Stimulated activated CD8-positive, alpha-beta memory T cell treated with anti-CD3 and anti-CD28 coated beads, Interleukin-4, amount 100 ng/mL, for 1 hour (primary cell): ENCODE measurements at places on chromosomes 4 and X.

- no peak for DNase-seq
Measured at GRCh38 chr4:110487873-110488272, 11.9 kb downstream of the ENPEP start.

DNA sequence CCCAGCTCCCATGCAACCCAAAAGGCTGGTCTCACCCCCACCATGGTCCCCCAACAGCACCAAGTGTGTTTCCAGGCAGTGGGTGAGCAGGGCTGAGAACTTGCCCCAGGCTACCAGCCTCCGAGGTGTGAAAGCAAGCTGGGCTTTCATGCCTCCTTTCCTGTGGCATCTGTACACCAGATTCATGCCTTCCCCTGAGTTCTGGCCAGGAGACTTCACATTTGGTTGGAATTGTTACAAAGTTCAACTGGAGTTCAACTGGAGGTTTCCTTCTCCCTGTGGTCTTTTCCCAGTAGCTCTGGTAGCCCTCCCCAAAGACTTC, 77.6 kb upstream of the RAB40AL start:
- no peak for DNase-seq

DNA sequence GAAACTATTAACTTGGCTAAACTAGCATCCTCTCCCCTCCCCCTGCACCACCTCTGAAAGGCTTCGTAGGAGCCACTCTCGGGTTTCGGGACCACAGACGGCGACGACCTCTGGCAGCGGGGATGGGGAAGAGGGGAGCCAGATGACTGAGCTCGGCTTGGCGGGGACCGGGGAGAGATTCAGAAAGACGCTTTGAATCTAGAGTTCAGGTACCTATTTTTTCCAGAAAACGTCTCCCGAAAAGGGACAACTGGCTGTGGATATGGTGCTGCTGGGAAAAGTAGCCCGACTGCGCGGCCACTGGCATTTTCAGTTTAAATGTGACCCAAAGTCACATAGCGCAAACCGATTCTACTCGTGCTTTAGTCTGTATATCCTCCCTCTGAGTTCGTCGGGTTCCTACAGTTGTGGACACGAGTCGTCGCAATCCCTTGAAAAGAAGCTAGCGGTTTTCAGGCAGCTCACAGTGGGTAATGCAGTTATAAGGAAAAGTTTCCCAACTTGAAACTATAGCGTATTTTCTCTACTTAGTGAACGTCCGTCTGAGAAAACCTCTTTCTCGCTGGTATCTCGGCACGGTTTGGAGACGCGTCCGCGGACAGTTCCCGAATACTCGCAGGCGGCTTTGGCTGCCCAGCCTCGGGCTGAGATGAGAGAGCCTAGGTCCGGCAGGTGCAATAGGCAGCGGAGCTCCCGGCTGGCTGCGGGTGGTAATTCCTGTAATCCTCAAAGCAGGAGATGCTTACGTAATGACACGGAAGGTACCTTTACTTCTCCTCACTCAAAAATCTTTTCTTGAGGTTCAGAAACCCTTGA, 1.3 kb downstream of the PARM1 start:
- DNase-seq: no peak

DNA sequence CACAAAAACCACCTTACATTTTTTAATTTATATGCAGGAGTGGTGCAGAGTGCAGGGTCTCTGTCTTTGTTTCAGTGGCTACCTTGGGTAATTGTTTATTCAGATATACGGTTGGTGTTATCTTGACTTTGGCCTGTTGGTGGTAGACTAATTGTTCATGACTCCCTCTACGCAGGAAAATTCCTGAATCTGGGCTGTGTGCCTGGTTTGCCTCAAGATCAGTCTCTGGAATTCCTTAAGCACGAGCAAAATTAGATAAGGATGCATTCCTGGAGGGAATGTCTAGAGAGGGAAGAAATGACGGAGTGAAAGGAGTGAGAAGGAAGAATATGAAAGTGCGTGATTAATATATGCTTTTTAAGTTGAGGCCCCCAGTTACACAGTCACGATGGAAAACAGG, 576.9 kb upstream of the PCDH10 start:
- DNase-seq: no peak

DNA sequence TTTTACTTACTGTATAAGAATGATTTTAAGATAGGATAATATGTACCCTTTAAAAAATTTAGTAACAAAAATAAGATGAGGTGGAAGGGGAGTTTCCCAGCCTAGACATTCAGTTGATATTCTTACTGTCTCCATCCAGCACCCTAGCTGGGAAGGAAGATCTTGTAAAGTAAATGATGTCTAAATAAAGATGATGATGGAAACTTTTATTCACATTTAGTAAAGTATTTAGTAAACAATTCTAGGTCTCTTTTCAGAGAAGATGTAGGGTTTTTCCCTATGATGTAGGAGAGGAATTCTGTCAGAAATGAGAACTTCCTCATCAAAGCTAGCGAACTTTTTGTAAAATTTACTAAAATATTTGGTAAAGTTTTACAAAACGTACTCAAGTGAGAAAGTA, 136.8 kb downstream of the RAPGEF2 start:
- DNase-seq: no peak

DNA sequence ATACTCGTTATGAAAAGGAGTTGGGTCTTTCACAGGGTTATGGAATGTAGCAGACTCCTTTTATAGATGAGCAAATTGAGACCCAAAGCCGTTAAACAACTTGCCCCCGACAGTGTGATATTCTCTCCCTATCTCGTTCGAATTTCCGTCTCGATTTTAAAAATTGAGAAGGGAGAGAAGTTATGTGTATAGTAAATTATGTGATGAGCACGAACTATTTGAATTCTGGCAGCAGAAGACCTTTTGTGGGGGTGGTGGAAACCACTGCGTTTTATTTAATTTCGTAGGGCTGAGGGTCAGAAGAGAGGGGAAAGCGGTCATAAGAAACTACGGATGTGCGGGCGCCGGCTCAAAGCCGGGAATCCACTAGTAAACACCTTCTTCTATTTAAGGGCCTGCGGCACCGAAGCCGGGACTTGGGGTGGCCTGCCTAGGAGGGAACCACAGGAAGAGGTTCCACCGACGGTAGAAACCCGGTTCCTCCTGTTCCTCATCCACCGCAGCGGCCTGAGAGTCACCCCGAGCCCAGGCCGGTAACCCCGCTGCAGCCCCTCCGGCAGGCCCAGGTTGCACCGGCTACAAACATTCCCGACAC, 1.5 kb upstream of the DDX3X start:
- DNase-seq: no peak

GRCh38 chr4:2071912-2072867, 13.1 kb downstream of the NAT8L start:
- DNase-seq: no peak

GRCh38 chr4:182245541-182246215, 2.5 kb downstream of the TENM3 start:
- DNase-seq: no peak
